ENCODE measurements at places on chromosomes 6 and 20. TPM values are rescaled to one million over a fixed set of nuclear protein-coding genes. Genes with fewer than 3 reads are reported as not detected.

Gene CAPN11
- not detected for total RNA-seq

Gene SPTLC3
- total RNA-seq, result 1.9 TPM

GRCh38 chr6:56528412-56528841, 114.3 kb downstream of the DST start:
- DNase-seq, result no peak

DNA sequence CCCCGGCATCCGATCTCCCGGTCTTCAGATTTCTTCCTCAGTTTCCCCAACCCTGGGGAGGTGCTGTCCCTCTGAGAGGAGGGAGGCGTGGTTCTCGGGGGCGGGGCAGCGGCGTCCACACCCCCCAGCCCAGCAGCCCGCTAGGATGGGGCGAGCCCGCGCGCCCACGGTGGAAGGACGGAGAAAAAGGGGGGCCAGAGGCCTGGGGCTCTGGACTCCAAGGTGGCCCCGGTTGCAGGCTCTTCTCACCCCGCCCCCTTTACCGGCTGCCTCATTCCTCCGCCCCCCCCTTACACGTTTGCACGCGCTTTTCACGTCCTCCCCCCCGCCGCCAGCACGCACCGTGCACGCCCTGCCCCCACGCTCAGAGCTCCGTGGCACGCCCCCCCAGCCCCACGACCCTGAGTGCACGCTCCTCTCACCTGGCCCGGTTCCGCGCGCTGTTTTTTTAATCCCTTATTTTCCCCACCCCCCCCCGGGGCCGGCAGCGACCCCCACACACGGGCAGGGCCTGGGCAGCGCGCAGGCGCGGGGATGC, 402 bp downstream of the ZBTB12 start:
- DNase-seq, result peak; percentile 57

Gene KCNG1
- not detected for total RNA-seq

Gene BPIFA1
- not detected for total RNA-seq

Gene PDE7B
- total RNA-seq, result 73.2 TPM

DNA sequence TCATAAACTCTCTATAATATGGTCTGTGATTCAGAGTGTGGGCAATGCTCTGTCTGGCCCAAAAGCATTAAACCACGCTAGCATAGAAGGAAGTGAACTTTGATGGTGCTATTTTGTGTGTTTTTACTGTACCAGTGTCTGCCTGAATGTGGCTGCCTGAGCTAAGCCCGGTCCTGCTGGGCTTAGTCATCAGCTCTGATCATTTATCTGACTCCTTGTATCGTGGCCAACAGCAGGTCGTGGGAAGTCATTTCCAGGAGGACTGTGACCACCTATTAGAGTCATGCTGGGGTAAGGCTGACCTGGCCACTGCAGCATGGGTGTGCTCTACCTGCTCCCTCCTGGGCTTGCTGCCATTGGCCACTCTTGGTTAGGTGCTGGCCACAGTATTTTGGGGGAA, 239.1 kb upstream of the CEP162 start:
- no peak for DNase-seq

- no peak for DNase-seq
Observed at GRCh38 chr20:37729909-37730308, 36.1 kb downstream of the CTNNBL1 start.

DNA sequence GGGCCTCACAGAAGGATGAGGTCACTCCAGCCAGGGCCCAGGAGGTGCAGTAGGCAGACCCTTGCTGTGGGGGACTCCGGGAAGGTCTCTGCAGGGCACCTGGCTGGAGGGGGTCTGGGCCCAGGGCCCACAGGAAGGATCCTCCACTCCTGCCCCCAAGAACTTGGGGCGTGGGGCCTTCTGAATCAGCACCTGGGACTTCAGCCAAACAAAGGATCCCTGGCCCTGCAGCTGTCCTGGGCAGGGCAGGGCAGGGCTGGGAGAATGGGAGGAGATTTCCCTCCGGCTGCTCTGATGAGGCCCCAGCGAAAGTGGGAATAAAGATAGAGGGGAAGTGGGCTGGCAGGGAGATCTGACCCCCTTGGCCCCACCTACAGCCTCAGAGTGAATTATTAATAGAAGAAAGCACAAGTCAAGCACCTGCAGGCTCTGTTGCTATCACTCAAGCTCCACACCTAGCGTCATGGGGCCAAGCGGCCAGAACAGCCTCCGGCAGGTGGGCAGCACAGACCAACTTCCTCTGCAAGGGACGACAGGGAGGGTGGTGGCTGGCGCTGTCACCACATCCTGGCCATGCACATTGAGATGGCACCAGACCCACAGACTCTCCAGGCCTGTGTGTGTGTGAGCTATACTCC, 61.6 kb upstream of the MRPS10 start:
- no peak for DNase-seq

DNA sequence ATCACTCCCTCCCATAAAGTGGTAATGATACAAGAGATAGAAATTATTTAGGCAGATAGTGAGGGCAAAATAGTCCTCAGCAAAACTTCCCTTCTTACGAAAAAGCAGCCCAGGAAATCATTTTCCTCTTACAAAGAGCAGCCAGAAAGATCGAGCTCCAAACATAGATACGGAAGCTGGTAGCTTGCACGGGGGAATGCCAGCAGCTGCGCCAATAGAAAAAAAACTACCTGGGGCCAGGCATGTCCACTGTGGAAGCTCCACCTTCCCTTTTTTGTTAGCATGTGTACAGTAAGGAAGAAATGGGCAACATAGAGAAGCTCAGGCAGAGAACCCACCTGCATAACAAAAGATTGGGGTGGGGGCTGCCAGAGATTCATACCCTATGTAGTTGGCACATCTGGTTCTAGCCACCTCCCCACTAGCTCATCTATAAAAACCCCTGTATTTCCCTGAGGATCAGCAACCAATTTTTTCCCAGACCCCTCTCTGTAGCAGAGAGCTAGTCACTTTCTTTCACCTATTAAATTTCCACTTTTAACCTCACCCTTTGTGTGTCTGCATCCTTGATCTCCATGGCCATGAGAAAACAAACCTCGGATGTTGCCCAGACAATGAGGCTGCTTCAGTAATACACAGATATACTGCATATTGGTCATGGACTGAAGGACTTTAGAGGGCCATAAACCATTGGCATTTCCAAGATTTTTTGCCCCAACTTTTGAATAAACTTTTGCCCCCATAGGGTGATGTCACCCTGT, 52.1 kb downstream of the SOD2 start:
- DNase-seq, result no peak

Gene RSPO3
- total RNA-seq, result 8.5 TPM

Gene ZNF831
- total RNA-seq, result 2.9 TPM

GRCh38 chr6:37576336-37576737, 76.6 kb upstream of the CCDC167 start:
- DNase-seq, result no peak

GRCh38 chr6:14948586-14949245, 297.2 kb upstream of the JARID2 start:
- DNase-seq, result no peak

Gene KCTD20
- total RNA-seq, result 72.7 TPM

Gene TMEM200A
- total RNA-seq, result not detected

Gene SLC17A2
- not detected for total RNA-seq

DNA sequence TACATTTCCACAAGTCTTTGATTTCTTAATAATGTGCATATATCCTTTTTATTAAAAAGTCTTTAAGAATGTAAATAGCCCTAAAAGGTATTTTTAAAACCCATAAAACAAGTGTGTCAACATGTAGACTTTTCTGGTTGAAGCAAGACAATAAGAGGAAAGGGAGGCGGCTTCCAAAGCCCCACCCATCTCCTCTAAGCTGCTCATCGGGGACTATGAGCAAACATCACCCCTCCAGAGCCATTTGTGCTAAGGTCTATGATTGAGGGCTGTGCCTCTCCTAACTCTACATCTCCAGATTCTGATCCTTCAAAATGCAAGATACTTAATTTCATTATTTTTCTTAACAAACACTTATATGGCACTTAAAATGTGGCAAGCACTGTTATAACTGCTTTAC, 2.5 kb upstream of the NAA20 start:
- no peak for DNase-seq

Gene RUNX2
- 2.3 TPM for total RNA-seq

- no peak for DNase-seq
Observed at GRCh38 chr6:148779142-148779562, 32.3 kb downstream of the UST start.

- peak; percentile 86 for DNase-seq
Observed at GRCh38 chr6:53112404-53112803, 36.2 kb downstream of the GCM1 start.

- DNase-seq, result peak; percentile 81
Observed at GRCh38 chr6:6723921-6724538, 135.5 kb downstream of the LY86 start.

Gene UBE2C
- total RNA-seq, result 12.2 TPM

DNA sequence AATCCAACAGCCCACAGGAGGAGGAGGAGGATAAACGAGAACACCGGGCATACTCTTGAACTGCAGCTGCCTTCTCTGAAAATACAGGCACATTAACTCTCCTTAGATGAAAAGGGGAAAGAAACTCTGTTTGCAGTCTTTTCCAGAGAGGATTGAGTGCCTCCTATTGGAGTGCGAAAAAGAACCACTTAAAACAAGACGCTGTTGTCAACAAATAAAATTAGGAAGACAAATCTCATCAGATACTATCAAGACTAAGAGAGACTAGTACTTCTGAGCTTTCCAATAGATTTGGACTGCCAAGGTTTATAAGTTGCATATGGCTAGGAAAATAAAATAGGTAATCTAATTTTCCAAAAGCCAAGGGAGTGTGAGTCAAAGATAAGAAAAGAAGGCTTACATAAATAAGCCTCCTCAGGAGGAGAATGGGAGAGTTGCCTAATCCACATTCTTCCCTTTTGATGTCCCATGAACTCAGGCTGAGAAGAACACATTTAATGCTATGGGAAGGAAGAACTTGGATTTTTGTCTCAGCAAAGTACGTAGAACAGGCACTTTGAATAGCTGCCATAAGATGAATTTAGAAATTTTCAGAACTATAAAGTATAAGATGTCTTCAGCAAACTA, 154.7 kb downstream of the ARHGAP18 start:
- DNase-seq, result no peak

- DNase-seq, result no peak
Observed at GRCh38 chr6:35392773-35393672, 50.7 kb downstream of the PPARD start.

Gene MUC22
- total RNA-seq, result not detected

Gene FERMT1
- total RNA-seq, result 14.3 TPM

Gene HTR1E
- not detected for total RNA-seq

DNA sequence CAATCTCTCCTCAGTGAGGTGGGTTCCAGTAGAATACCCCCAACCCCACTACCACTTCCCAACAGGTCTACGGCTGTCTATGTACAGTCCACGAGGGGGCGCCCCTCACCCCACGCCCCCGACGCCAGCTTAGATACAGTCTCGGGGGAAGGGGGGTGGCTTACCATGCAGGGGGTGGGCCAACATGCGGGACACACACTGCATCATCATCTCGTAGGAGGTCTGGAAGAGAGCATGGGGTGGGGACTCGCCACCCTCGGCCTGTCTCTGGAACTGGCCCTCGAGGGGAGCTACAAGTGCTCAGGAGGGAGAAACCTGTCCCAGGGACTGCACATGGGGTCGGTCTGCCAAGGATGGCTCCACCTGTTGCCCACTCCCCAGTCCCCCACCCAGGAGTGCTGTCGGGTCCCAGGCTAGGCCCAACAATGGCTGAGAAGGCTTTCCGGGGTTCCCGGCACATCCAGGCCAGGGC, 8.5 kb downstream of the MTCH1 start:
- no peak for DNase-seq

Gene GNAS
- 500 TPM for total RNA-seq

Gene RBBP8NL
- 0.45 TPM for total RNA-seq

Gene DPPA5
- total RNA-seq, result not detected

DNA sequence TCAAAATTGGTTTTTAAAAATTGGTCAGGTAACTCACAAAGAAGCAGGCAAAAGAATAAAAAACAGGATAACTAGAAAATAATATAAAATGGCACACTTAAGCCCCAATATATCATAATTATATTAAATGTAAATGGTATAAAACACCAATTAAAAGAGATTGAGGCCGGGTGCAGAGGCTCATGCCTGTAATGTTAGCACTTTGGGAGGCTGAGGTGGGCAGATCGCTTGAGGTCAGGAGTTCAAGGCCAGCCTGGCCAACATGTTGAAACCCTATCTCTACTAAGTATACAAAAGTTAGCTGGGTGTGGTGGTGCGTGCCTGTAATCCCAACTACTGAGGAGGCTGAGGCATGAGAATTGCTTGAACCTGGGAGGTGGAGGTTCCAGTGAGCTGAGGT, 36.1 kb downstream of the TCP11 start:
- DNase-seq, result no peak

- no peak for DNase-seq
Observed at GRCh38 chr20:23658989-23659609, 21.3 kb upstream of the CST3 start.

Gene POLR1H
- total RNA-seq, result 21.7 TPM

Gene KHDRBS2
- 0.87 TPM for total RNA-seq

Measured in stomach (tissue), 19 donors.